AG04450 (cell line): ENCODE measurements at places on chromosomes 1 and 21.

GRCh38 chr1:241612533-241613477 is 27.4 kb downstream of the CHML start:
- DNase-seq = peak; percentile 77

DNA sequence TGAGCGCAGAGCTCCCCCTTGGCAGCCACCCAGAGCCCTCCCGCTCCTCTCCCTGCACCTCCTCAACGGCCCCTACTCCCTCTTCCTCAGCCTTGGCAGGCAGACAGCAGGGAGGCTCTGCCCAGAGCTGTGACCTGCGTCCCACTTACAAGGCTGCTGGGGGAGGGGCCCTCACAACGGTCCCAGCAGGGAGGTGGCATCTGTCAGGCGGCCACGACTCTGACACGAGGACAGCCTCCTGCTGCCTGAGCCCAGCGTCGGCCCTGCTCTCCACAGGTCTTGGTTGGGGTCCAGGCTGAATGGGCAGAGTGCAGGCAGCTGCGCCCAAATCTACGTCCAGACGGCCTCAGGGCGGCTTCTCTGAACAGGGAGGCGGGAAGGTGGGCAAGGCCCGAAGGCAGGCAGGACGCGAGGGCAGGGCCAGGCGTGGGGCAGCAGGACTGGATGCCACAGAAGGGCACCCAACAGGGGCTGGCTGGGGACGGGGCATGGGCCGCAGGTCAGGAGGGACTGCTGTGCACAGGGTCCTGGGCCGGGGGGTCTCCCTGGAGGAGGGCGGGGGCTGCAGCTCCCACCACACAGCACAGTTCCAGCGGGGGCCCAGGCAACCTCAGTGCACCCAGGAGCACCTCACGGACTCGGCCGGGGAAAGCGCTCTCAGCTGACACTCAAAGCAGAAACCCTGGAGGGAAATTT is 7.5 kb downstream of the SLC19A1 start:
- no peak for DNase-seq

DNA sequence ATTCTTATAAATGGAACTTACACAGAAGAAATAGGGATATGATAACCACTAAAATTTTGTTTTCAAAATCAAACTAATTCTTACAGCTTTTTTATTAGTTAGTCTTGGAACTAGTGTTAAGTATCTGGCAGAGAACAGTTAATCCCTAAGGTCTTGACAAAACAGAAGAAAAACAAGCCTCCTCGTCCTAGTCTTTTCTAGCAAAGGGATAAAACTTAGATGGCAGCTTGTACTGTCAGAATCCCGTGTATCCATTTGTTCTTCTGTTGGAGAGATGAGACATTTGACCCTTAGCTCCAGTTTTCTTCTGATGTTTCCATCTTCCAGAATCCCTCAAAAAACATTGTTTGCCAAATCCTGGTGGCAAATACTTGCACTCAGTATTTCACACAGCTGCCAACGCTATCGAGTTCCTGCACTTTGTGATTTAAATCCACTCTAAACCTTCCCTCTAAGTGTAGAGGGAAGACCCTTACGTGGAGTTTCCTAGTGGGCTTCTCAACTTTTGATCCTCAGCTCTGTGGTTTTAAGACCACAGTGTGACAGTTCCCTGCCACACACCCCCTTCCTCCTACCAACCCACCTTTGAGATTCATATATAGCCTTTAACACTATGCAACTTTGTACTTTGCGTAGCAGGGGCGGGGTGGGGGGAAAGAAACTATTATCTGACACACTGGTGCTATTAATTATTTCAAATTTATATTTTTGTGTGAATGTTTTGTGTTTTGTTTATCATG is 42.3 kb upstream of the LAMC2 start:
- DNase-seq = no peak

- DNase-seq = no peak
These were observed 10.3 kb downstream of the LCE4A start for GRCh38 chr1:152718238-152718637.

DNA sequence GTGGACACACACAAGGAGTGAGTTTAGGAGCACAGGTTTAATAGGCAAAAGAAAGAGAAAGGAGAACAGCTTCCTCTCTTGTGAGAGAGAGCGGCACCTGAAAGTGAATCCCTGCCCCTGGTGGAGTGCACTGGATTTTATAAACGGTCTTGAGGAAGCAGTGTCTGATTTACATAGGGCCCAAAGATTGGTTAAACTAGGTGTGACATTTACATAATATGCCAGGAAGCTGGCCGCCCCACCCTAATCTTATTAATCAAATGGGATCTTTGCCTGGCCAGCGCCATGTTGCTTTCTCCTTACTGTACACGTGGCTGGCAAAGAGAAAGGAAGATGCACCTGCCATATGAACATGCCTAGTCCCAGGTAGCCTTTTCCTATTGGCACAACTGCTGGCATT is 38.7 kb downstream of the CFH start:
- DNase-seq = no peak

DNA sequence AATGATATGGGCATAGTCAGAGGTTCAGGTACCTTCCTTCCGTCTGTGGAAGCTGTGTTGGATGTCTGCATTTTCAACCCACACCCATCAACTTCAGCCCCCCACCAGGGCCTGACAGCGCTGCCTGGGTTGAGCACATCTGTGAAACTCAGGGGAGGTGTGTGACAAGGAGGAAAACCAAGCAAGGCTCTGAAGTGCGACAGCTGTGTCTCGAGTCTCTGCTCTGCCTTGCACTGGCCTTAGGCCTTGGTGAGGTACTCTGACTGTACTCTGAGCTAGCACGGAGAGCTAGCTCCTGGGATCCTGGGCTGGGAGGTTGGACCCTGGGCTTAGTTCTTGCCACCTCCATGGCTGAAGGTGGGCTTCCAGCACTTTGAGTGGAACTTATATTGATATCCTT is 9.1 kb downstream of the VANGL2 start:
- no peak for DNase-seq

DNA sequence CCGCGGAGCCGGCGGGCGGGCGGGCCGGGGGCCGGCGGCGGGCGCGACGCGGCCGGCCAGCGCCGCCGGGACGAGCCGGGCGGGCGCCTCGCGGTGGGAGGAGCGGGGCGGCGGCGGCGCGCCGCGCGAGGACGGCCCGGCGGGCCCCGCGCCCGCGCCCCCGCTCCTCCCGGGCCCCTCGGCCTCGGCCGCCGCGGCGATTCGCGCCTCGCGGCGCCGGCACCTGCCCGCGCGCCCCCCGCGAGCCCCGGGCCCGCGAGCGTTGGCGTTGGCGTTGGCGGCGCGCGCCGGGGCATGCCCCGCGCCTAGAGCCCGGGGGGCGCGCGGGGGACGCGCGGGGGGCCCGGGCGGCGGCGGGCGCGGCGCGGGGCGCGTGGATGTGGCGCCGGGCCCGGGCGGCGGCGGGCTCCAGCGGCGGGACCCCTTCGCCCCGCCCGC is at the start of gene SKI:
TSS of gene SKI (plus strand) at position 163 of the 438 bp plus-strand sequence. CDS start 448 bp downstream, outside the sequence.
- DNase-seq = no peak

- DNase-seq = no peak
These were observed 1.5 kb downstream of the APOBEC4 start for GRCh38 chr1:183651612-183652011.

- no peak for DNase-seq
These were observed 317.2 kb downstream of the LTN1 start for GRCh38 chr21:28675331-28676041.

DNA sequence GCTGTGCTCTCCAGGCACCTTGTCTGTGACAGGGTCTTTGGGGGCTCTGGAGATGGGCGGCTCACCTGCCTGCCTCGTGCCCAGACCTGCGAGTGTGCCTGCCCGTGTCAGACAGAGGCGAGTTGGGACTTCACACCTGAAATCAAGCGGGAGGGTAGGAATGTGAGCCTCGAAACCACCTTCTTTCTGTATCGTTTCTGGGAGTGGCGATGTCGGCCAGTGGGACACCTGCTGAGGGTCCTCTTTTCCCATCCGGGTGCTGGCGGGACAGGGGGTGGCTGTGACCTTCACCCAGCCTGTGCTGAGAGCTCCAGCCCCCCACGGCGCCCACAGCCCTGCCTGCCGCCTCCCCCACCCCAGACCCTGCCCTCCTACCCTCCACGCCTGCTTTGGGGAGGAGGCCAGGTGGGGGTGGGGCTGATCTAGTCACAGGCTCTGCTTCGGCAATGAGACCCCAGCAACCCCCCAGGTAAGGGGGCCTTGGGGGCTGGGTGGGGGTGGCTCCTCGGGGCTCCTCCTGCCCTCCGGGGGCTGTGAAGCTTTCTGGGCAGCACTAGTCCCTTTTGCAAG is 15.6 kb upstream of the FAAP20 start:
- no peak for DNase-seq

DNA sequence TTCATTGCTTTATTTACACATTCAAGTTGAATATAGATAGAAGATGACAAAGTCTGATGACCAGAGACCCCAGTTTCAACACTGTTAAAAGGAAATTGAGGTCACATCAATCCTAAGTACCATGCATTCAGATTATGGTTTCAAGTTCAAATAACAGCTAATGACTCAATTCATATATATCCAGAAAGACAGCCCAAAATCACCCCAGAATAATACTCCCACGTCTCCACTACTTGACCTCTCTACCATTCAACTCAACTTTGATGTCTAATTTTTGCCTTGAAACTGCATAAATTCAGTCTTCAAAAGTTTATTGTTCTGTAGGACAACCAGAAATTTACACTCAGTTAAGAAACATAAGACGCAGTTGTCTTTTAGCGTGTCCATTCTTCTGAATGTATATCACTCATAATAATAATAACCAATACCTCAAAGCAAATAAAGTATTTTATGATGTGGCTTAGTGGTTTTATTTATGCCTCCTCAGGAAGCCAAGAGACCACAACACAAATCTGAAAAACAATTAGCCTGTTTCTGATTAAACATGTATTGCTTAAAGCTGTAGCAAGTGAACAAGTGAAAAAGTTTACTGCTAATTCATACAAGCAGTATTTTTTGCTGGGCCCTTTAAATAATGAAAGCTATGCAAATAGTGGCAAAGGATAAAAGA is 569.0 kb downstream of the LTN1 start:
- DNase-seq = no peak

DNA sequence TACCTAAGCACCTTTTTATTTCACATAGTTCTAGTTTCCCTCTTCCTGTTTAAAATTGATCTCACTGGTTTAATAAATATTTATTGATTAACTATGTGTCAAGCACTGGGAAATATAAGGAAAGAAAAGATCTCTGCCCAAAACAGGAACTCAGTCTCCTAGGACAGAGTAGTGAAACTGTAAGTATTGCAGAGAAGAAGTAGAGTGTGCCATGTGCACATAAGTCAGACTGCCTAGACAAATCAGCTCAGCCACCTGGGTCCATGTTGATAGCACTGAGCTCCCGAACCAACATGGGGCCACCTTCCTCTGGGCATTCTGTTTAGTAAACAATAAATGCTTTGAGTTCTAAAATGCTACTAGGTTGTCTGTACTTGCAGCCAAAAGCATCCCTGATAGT is 9.8 kb upstream of the SSX2IP start:
- DNase-seq = no peak

DNA sequence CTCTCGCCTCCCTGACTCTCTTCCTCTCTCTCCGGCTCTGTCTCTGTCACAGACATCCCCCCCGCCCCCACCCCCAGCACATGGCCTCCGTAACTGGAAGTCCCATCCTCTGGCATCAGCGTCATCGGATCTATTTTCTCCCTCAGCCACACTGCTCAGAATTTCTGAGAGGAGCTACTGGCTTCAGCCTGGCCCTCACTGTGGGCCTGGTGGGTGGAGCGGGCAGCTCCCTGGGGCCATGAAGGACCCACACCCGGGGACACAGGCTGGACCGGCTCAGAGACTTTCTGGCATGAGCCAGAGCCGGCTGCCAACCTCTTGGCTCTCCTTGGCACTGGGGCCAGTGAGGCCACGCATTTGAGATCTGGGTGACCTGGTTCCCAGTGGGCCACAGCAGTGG is 61.2 kb upstream of the CASZ1 start:
- no peak for DNase-seq

GRCh38 chr1:84769636-84770035 is 79.4 kb upstream of the SSX2IP start:
- DNase-seq = no peak

- no peak for DNase-seq
These were observed 166.8 kb upstream of the HMCN1 start for GRCh38 chr1:185567440-185567839.

DNA sequence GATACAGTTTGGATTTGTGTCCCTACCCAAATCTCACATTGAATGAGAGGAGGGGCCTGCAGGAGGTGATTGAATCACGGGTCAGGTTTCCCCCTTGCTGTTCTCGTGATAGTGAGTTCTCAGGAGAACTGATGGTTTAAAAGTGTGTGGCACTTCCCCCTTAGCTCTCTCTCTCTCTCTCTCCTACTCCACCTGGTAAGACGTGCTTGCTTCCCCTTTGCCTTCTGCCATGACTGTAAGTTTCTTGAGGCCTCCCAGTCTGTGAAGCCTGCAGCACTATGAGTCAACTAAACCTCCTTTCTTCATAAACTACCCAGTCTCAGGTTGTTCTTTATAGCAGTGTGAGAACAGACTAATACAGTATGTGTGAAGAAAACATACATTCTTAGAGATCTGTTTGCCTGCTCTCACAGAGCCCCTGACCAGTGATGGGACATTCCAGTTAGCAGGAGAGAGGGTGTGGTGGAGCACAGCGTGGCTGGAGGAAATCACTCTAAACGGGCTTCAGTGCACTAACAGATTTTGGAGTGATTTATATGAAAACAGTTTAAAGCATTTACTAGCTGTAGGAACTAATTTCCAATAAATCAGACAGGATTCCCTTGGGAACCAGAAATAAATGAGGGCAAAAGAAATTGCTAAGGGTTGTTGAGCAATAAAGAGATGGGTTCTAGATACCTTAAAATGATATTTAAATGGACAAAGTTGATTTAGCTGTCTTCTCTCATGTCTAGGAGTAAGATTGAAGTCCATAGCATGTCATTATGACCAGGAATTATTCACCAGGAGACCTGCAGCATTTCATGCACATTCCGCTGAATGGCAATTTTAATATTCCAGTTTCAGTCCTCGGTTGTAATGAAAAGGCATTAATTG is 411.0 kb downstream of the CAMTA1 start:
- DNase-seq = no peak
